Caki2 (cell line): ENCODE measurements at places on chromosomes 7 and 10. TPM values are rescaled to one million over a fixed set of nuclear protein-coding genes. Genes with fewer than 3 reads are reported as not detected.

Gene SAP25
- total RNA-seq: not detected in 2 replicates

Gene CYP2C8
- total RNA-seq: 0.24 TPM in 1 of 2 replicates, not detected in the other

Gene POU6F2
- total RNA-seq: not detected in 2 replicates

Gene AGR2
- total RNA-seq: 3.5 and 10.0 TPM in 2 replicates

Gene EFCAB10
- total RNA-seq: 1.4 and 2.3 TPM in 2 replicates

Gene FZD8
- 23.4 and 26.5 TPM in 2 replicates for total RNA-seq

Gene PRKAR2B
- 12.5 and 14.0 TPM in 2 replicates for total RNA-seq

Gene FOXI2
- total RNA-seq: not detected in 2 replicates

Gene DGKB
- not detected in 2 replicates for total RNA-seq
